ENCODE measurements at places on chromosomes 3 and 15.

DNA sequence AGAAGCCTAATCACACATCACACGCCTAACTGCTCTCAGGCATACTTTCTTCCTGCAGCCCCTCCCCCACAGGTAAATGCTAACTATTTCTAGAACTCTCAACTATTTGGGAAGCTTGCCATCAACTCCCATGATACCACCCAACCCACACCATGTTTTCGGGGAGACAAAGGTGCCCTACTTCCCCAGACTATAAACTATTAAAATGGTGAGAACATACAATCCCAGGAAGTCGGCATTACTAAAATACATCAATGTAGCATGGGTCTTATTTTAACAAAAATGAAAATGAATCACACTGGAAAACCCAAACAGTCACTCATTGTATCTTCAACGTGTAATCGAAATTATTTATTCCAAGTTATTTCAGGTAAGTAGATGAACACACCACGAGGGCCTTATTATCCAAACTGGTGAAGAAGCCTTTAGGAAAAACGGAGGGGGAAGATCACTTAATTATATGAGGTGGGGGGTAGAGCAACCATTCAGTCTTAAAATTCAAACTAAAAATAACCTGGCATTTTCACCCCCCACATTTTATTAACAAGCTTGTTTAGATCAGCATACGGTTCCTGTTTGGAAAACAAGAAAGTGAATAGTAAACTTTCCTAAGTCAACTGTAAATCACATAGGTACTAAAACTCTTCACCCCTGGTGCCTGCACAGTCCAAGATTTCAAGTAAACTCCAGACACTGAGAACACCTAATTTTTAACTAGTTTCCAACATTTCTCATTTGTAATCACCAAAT is 1.9 kb downstream of the TBL1XR1 start:
- peak; percentile 24 for DNase-seq

DNA sequence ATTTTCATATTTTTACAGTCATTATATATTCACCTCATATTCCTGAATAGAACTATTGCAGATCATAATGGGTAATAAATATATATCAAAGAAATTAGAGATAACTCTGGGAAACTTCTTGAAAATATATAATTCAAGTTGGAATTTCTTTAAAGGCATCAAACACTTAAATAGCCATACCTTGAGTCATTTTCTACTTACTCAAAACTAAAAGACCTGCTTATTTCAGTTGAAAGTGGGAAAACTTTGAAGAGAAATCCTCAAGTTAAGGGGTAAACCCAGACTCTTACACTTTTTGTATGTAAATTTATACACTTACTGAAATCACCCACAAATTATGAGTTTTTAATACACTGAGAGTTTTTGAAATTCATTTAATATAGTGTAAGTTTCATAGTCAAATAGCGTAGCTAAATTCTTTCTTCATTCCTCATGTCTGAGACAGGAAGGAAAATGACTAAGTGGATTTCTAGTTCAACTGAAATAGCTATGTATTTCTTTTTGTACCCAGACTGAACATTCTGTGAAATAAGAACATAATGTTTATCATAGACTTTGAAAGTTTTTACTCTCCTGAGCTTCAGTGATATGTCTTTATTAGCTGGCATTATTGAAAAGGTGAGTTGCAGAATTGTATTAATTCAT is 4.6 kb upstream of the ALCAM start:
- DNase-seq, result no peak

DNA sequence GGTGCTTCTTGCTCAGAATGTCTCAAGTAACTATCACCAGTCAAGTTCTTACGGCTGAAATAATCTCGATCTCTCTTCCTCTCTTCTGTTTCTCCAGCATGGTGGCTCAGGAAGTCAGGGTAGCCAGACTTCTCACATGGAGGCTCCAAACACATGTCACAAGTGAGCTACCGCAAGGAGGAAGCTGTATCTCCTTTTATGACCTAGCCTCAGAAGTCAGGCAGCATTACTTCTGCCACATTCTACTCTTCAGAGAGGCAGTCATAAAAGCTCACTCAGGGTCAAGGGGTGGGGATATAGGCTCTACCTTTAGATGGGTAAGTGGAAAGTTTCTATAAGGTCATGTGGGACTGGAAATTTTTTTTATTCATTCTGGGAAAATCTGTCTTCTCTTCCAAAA is 86.6 kb upstream of the NEO1 start:
- DNase-seq, result no peak

GRCh38 chr15:33357845-33358244 is 47.1 kb downstream of the RYR3 start:
- no peak for DNase-seq

DNA sequence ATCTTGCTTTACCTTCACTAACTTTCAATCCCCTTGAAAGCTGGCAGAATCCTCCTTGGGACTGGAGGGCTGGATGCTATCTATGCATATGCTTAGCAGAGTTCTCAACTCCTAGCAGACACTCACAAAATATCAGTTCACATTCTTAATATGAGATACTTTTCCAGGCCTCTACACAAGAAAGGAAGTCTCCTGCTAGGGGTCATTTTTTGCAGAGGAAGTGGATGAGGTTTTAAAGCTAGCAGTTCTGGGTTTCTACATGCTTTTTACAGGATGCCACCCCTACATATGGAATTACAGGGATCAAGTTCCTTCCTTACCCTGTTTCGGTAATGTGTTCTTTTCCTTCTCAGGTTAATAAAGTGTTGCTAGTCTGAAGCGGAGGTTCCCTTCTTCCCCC is 206.3 kb upstream of the TP63 start:
- DNase-seq, result no peak

GRCh38 chr3:187145149-187145895 is 6.0 kb upstream of the RPL39L start:
- no peak for DNase-seq

DNA sequence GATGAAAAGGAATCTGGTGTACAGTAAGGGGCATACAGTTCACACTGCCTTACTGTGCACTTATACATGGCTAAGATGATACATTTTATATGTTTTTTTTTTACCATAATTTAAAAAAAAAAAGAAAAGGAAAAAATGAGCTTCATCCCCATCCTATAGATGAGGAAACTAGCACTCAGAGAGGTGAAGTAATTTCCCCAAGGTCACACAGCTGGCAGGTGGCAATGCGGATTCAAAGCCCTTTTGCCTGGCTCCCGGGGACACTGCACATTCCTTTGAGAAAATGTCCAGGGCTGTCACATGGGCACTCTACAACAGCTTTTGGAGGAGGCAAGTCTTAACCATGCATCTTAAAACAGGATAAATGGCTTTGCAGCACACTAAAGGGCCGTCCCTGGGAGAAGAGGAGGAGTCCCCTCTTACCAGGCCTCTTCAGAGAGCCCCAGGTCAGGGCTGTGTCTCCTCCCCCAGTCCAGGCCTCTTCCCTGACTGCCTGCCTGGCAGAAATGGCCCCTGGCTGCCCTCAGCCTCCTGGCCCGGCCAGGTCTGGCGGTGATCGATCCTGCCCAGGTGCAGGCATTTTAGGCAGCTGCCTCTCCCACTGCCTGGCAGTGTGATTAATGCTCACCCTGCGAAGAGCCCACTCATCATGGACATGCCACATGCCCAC is 95.1 kb upstream of the LINGO1 start:
- no peak for DNase-seq

GRCh38 chr15:84871428-84871985 is 13.0 kb upstream of the SLC28A1 start:
- DNase-seq, result no peak

DNA sequence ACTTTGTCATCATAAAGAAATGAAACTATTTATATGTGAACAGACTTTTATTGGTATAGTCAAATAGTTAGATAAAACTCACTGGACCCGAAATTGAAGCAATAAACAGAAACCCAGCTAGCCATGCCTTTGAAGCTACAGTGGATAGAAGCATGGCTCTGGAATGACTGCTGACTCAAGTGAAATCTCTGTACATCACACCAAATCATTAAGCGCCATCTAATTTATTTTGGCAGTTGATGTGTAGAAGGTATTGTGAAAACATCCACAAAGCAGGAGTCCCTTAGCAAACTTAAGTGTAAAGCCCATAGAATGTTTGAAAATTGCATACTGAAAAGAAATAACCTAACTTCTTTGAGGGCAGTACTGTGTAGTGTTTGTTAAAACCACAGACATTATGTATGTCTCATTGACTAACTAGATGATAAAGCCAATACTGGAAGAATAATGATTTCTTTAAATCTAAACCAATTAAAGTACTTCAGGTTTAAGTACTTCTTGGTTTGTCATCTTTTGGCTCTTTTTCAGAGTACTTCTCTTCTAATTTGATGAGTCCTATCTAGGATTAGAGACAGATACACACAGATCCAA is 42.8 kb upstream of the FBXL22 start:
- no peak for DNase-seq

GRCh38 chr3:46013316-46014094 is 13.8 kb downstream of the XCR1 start:
- no peak for DNase-seq

DNA sequence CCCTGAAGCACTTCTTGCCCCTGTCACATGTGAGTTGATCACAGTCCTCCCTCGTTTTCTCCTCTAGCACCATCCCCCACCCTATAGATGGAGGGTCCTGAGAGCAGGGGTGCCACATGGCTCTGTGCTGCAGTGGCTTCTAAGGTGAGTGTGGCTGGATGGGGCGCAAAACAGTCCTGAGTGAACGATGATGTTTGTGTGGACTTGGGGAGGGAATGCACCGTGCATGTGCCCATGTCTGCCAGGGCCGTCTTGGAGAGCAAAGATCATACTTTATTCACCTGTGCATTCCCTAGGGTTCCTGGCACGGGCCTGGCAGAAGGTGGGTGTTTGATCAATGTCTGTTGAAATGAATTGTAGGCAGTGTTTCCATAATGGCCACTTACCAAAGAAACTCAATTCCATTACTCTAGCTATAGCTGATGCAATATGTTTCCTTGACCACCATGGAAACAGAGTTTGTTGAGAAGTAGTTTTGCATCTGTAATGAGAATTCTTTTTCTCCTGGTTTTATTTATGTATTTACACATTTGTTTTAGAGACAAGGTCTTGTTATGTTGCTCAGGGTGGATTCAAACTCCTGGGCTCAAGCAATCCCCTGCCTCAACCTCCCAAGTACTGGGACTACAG is 58.0 kb downstream of the ABTB1 start:
- no peak for DNase-seq

GRCh38 chr15:51688863-51689262 is 7.6 kb downstream of the SCG3 start:
- DNase-seq, result no peak

- no peak for DNase-seq
These were observed 22.6 kb downstream of the SFMBT1 start for GRCh38 chr3:53023072-53023823.

GRCh38 chr3:134366928-134367811 is 7.1 kb downstream of the AMOTL2 start:
- no peak for DNase-seq

- DNase-seq, result peak; percentile 5
These were observed 489 bp downstream of the HDGFL3 start for GRCh38 chr15:83207009-83207659.

- no peak for DNase-seq
These were observed 23.3 kb upstream of the MYO5C start for GRCh38 chr15:52318729-52319500.

- DNase-seq, result no peak
These were observed 3.0 kb downstream of the SNUPN start for GRCh38 chr15:75622505-75622904.

Data from activated CD4-positive, alpha-beta T cell treated with anti-CD3 and anti-CD28 coated beads for 4 hours (primary cell).